Chondrocyte (in vitro differentiated cells): ENCODE measurements at places on chromosomes 3 and 15. TPM values are rescaled to one million over a fixed set of nuclear protein-coding genes. Genes with fewer than 3 reads are reported as not detected.

GRCh38 chr15:87490666-87491065, 765.9 kb downstream of the NTRK3 start:
- DNase-seq, result no peak

The MED12L gene
- 0.97 to 2.6 TPM (median 2.4 TPM) in 3 replicates for total RNA-seq

DNA sequence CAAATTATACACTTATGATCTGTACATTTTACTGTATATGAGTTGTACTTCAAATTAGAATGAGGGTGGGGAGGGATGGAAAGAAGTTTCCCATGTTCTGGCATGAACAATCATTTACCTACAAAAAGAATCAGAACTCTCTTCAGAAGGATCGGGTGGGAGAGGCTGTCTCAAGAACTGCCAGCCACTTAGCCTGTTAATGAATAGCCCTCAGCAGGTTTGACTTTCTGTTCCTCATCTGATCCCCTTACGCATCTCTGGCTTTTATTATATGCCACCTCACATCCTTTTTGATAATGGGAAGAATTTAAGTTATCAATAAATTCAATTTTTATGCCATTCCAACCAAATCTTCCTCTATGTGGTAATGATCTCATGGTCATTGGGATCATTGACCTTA, 168.3 kb upstream of the TGFBR2 start:
- no peak for DNase-seq

DNA sequence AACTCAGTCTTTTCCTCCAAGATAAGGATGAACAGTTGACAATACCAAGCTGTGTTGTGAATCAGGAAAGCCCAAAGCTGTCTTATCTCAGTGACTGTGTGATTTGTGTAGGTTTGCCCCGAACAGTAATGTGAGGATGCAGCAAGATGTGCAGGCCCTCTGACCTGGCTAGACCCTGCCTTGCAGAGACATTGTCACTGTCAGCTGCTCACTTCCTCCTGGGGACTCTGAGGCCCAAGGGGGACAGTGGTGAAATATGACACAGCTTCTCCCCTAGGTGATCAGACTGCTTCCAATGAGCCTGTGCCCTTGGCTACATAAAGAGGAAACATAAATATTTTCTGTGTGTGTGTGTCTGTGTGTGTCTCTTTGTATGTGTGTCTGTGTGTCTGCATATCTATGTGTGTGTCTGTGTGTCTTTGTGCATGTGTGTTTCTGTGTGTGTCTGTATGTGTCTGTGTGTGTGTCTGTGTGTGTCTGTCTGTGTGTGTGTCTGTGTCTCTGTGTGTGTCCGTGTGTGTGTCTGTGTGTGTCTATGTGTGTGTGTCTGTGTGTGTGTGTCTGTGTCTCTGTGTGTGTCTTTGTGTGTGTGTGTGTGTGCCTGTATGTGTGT, 21.7 kb downstream of the LRRK1 start:
- DNase-seq, result no peak

DNA sequence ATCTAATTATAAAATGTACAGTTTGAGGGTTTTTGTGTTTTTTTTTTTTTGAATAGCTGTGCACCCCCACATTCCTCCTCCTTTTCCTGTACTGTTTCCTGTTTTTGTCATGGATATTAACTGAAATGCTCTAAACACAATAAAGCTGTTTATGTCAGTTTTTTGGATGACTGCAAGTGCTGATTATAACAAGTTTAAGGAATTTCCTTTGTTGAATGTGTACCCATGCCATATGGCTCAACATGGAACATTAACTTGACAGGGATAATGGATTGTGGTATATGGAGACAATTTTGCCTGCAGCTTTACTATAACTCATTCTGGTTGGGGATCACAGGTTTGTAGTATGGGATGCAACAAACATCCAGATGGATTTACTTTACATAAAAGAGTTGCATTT, 216.4 kb downstream of the TCF12 start:
- DNase-seq, result no peak

GRCh38 chr3:150407808-150408220, 284 bp upstream of the TSC22D2 start:
- DNase-seq, result no peak

The EPHA3 gene
- 0.87 to 1.6 TPM (median 1.2 TPM) in 3 replicates for total RNA-seq

DNA sequence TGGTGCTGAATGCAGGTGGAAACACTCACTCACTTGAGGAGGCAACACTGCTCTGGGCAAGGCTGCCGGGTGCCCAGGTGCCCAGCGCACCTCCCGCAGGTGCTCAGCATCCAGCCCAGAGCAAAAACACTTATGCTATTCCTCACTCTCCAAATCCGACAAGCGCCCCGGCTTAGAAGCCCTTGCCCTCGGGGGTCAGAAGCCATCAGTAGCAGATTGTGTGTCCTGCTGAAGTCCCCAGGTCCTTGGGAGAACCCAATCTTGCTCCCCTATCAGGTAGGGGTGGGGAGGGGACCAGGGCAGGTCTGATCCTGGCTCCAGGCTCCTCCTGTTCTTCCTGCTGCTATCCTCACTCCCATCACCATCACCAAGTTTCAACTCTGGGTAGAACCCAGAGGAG, 46.7 kb downstream of the TLE3 start:
- DNase-seq, result peak; percentile 56

DNA sequence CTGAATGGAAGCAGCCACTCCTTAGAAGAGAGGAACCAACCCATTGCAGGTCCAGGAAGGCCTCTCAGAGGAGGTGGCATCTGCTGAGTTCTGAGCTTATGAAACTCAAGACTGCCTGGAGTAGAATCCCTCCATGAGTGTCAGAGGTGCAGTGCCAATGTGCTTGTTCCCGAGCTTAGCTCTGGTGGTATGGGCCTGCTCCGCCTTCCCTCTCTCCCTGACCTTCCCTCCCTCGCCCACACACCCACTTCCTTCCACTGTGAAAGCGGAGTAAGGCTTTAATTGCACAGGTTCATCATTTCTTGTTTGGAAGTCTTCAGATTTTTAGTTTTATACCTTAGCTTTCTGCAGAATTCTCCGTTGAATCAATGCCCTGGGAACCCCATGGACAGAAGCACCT, 208.0 kb upstream of the BHLHE40 start:
- no peak for DNase-seq

The FAM3D gene
- not detected in 3 replicates for total RNA-seq

DNA sequence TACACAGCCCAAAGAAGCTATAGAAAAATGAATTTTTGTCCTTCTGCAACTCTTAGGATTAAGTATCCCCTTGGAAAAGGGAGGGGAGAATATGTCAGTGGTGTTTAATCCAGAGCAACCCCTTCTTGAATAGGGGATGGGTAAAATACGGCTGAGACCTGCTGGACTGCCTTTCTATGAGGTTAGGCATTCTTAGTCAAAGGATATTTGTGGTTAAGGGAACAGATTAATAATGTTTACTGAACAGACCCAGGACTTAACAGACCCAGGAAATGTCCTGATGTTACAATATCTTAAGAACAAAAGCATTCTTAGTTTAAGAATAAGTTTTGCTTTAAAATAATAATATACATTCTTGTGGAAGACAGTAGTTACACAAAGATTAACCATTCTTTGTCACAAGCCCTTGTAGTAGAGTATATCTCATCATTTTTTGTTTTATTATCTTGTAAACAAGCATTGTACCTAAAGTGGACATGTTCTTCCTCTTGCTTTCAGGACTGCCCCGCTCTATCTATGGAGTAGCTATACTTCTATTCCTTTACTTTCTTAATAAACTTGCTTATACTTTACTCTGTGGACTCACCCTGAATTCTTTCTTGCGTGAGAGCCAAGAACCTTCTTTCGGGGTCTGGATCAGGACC, 43.8 kb upstream of the B3GALNT1 start:
- no peak for DNase-seq
